Stimulated activated CD8-positive, alpha-beta memory T cell treated with anti-CD3 and anti-CD28 coated beads, Interleukin-15, amount 100 ng/mL, for 48 hours (primary cell): ENCODE measurements at places on chromosomes 3 and 15.

- no peak for DNase-seq
Measured at GRCh38 chr3:141050576-141051442, at the start of gene SPSB4. Gene SPSB4 (plus strand): TSS chr3:141051347. CDS start chr3:141066105, 14,758 bp downstream.

- DNase-seq = peak; percentile 35
Measured at GRCh38 chr15:64067564-64068030, 21.3 kb upstream of the DAPK2 start.

DNA sequence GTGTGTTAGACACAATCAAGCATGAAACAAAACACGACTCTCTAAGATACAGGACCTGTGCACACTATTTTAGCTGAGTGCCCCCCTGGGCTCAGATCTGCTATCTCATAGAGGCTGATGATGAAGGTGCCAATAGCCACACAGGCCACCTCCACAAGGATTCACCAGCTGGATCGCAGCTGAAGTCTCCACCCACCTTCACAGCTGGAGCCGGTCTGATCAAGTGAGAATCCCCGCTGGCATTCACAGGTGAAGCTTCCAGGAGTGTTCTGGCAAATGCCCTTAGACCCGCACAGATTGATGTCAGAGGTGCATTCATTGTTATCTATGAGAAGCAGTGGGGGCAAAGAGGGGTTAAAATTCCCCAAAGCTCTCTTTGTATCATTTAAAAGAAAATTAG lies 90.1 kb downstream of the DUT start:
- no peak for DNase-seq

- no peak for DNase-seq
Measured at GRCh38 chr3:141255137-141255845, 23.7 kb downstream of the PXYLP1 start.

DNA sequence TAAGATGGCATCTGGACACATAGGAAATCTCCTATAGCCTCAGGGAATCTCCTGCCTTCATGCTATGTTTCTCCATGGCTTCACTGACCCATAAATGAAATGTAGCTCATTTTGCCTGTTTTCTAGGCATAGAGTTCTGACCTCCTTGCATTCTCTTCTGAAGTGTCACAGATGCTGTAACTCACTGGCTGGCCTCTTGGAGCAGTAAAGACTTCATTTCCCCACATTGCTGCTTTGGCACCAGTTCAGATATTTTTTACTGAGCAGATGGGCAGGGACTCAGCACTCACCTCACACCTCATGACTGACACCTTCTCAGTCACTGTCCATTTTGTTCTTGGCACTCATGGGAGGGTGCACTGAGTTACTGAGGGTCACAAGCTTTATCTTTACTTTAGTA lies 286.7 kb upstream of the TGFBR2 start:
- no peak for DNase-seq

GRCh38 chr15:70504299-70504951 lies 258.9 kb downstream of the UACA start:
- DNase-seq = no peak

DNA sequence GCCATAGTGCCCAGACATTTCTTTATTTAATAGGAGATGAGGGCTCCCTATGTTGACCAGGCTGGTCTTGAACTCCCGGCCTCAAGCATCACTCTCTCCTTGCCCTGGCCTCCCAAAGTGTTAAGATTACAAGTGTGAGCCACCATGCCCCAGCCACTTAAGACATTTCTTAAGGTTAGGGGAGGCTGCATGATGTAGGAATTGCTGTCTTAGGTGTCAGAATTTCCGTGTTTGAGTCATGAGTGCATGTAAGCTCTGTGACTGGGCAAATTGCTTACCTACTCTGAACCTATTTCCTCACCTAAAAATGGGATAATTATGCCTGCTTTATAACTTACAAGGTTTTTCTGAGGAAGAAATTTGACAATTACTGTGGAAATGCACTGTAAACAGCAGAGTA lies 34.2 kb upstream of the SIAH2 start:
- DNase-seq = no peak

DNA sequence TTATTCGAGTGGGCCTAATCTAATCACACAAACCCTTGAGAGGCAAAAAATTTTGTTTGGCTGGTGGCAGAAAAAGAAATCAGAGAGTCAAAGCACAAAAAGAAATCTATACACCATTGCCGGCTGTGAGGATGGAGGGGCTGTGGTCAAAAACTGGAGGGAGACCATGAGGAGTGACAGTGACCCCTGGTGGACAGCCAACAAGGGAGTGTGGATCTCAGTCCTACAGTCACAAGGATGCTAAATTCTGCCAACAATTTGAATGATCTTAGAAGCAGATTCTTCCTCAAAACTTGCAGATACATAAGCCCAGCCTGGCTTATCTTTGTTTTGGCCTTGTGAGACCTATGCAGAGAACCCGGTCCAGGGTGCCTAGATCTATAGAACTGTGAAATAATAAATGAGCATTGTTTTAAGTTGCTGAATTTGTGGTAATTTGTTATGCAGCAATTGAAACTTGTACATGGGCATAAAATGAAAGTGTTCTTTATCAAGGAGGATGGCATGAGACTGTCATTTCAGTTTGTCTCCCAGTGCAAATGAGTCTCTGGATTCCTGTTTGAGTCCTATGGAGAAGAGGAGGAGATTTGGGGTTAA lies 103.0 kb upstream of the ARHGEF26 start:
- DNase-seq = peak; percentile 4

DNA sequence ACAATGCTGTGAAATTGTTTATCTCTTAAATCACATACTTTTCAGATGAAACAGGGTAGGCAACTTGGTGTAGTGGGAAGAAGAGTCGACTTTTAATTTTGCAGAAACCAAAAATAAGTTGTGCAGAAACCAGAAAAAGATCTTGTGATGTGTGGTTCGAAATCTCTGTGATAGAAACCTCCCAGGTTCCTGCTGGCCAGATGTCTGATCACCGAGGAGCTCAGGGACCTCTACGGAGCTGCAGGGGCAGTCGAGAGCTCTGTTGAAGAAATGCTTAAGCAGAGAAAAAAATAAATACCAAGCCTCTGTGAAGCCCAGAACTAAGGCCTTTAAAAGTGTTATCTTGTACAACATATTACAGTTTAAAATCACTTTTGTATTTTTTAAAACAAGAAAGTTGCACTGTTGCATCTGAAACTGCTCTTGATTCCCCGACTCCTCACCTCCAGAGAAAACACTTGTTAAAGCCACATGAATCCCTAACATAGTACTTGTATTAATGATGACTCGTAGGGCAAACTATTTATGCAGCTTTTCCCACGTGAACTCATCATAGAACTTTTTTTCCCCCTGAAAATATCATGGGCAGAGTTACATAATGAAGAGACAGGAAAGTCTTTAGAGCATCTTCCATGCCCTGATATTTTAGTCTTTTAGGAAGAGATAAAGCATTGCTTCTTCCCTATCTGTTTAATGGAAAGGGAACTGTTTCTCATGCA lies 51.3 kb downstream of the CCK start:
- no peak for DNase-seq

GRCh38 chr3:188271226-188271914 lies 117.4 kb downstream of the LPP start:
- no peak for DNase-seq

DNA sequence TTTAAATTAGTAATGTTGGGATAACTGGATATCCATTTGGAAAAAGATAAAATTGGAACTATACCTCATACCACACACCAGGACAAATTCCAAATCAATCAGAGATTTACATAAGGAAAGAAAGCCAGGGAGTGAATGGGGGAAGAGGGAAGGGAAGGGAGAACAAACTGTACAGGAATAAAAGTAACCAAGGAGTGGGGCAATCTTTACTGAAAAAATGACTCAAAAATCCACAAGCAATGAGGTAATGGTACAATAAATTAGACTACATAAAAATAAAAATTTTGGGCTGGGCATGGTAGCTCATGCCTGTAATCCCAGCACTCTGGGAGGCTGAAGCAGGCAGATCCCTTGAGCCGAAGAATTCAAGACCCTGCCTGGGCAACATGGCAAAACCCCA lies 82.6 kb downstream of the MLH1 start:
- no peak for DNase-seq

DNA sequence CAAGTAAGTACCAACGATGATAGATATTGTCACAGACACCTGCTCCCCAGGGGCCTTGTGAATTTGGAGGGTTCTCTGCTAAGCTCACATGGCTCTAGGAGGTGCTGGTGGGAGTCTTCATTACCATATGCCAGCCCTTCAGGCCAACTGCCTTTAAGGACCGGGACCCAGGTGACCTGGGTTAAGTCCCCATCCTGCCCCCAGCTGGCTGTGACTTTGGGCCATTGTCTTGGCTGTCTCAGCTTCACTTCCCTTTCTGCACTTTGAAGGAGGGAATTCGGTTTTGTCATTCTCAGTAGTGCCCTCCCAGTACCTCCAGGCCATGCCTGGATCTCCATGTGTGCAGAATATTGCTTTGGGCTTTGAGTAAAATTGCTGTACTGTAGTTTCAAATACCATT lies 72.8 kb upstream of the ACAD9 start:
- no peak for DNase-seq

GRCh38 chr3:189148081-189148507 lies 23.7 kb upstream of the TPRG1 start:
- DNase-seq = peak; percentile 36

GRCh38 chr3:127817406-127817841 lies 4.9 kb downstream of the MGLL start:
- DNase-seq = no peak

- no peak for DNase-seq
Measured at GRCh38 chr15:35279811-35280210, 194.7 kb upstream of the NANOGP8 start.

GRCh38 chr15:77698481-77698880 lies 65.8 kb upstream of the LINGO1 start:
- no peak for DNase-seq

- no peak for DNase-seq
Measured at GRCh38 chr3:13287833-13288232, 132.3 kb downstream of the NUP210 start.

GRCh38 chr15:100186960-100187359 lies 154.8 kb downstream of the ADAMTS17 start:
- no peak for DNase-seq

GRCh38 chr15:27183201-27183600 lies 212.2 kb downstream of the GABRG3 start:
- no peak for DNase-seq

GRCh38 chr3:14318646-14319045 lies 83.8 kb upstream of the SLC6A6 start:
- no peak for DNase-seq

GRCh38 chr3:67901681-67902080 lies 247.3 kb upstream of the SUCLG2 start:
- no peak for DNase-seq

GRCh38 chr15:33298631-33299030 lies 12.1 kb upstream of the RYR3 start:
- DNase-seq = no peak

DNA sequence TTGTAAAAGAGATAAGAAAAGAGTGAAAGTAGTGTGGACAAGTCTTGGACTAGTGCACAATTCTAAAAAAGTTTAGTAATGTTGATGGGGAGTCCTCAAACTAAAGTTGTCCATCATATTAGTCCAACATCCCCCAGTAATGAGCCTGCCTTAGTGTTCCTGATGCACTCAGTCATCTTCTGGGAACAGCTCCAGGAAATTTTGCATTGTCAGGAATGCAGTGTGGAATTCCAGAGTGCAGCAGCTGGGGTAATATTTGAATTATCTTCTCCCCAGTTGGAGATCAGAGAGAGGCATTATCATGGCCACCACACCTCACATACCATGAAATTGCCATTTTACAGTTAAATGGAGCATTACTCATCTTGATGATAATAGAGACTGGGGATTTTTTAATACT lies 528.8 kb upstream of the NAALADL2 start:
- DNase-seq = no peak

DNA sequence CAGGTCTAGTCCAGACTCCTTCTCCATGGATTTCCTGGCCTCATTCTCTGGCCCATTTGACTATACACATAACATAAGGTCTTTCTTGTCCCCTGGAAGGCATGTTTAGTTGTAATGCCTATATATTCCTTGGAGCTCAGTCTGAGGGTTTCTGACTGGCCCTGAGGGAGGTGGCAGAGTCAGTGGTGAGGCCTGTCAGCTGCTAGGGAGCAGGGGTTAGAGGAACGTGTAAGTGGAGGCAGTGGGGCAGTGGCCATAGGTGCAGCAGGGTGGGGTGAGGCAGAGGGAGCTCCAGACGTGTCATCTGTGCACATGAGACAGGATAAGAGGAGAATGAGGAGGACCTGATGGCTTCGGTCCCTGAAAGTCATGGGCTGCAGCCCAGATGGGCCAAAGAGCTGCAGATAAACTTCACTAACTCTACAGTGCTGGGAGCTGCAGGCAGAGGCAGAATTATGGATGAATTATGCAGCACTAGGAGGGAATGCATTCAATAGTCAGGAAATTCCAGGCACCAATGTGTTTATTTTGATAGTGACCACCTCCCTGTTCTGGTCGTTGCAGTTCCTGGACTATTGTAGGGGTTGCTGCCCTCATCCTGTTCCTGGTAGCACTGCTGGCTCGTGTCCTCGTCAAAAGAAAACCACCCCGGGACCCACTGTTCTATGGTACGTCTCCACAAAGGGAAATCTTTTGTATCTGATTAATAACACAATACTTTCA lies 4.9 kb downstream of the TM6SF1 start:
- no peak for DNase-seq

DNA sequence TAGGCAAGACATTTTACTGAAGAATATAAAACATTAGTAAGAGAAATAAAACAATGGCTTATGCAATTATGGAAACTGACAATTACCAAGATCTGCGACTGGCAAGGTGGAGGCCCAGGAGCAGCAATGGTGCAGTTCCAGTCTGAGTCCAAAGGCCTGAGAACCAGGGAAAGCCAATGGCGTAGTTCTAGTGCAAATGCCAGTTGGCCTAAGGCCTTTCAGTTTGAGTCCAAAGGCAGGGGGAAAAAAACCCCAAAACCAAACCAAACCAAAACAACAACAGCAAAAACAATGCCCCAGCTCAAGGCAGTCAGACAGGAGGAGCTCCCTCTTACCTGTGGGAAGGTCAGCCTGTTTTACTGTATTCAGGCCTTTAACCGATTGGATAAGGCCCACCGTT lies 72.6 kb downstream of the ST6GAL1 start:
- DNase-seq = no peak

- DNase-seq = no peak
Measured at GRCh38 chr3:112904786-112905185, 58.1 kb upstream of the CD200R1L start.

GRCh38 chr3:36060950-36061349 lies 319.4 kb upstream of the STAC start:
- no peak for DNase-seq

- DNase-seq = no peak
Measured at GRCh38 chr15:39558421-39558820, 22.5 kb upstream of the THBS1 start.
